ENCODE measurements at places on chromosomes 11 and 22. TPM values are rescaled to one million over a fixed set of nuclear protein-coding genes. Genes with fewer than 3 reads are reported as not detected.

The PSMA1 gene
- 147 TPM for total RNA-seq

The SLC22A12 gene
- total RNA-seq = not detected

The MYRF gene
- 128 TPM for total RNA-seq

The PYGM gene
- total RNA-seq = 1.4 TPM

The ADM gene
- 9.4 TPM for total RNA-seq

The PHOX2A gene
- total RNA-seq = not detected

The TMEM121B gene
- 4.7 TPM for total RNA-seq

The NRIP3 gene
- 0.65 TPM for total RNA-seq

The CALCB gene
- total RNA-seq = not detected

The OR8G1 gene
- total RNA-seq = not detected

The ILK gene
- 133 TPM for total RNA-seq

The CASP12 gene
- total RNA-seq = not detected

The SLC22A8 gene
- 2.4 TPM for total RNA-seq

The OR5P2 gene
- total RNA-seq = not detected

The MMP12 gene
- not detected for total RNA-seq

The CHRDL2 gene
- 2.5 TPM for total RNA-seq

The SAA1 gene
- total RNA-seq = not detected

The IFITM10 gene
- 1.2 TPM for total RNA-seq

The PDE3B gene
- total RNA-seq = 29.7 TPM

The SLC7A4 gene
- 1.1 TPM for total RNA-seq

The CCDC87 gene
- total RNA-seq = 0.89 TPM

The TMEM191C gene
- 5.1 TPM for total RNA-seq

The SLC22A25 gene
- total RNA-seq = not detected

The ACRV1 gene
- total RNA-seq = 0.55 TPM

The CDC42BPG gene
- total RNA-seq = 20.1 TPM

The TEX12 gene
- total RNA-seq = not detected

The CCDC86 gene
- 22.7 TPM for total RNA-seq

The SPTBN2 gene
- 55.0 TPM for total RNA-seq

The THRSP gene
- not detected for total RNA-seq
